Omental fat pad (tissue), 4 donors: ENCODE measurements at places on chromosomes 4 and X. TPM values are rescaled to one million over a fixed set of nuclear protein-coding genes. Genes with fewer than 3 reads are reported as not detected.

The SPIN4 gene
- 2.3 TPM for total RNA-seq

The CT45A9 gene
- not detected for total RNA-seq

The ARHGAP6 gene
- total RNA-seq: 20.4 TPM

The FGF13 gene
- total RNA-seq: 7.9 TPM

The TRO gene
- total RNA-seq: 5.3 TPM

- no peak for DNase-seq
Measured at GRCh38 chr4:74118600-74119338, 19.8 kb upstream of the CXCL2 start.

DNA sequence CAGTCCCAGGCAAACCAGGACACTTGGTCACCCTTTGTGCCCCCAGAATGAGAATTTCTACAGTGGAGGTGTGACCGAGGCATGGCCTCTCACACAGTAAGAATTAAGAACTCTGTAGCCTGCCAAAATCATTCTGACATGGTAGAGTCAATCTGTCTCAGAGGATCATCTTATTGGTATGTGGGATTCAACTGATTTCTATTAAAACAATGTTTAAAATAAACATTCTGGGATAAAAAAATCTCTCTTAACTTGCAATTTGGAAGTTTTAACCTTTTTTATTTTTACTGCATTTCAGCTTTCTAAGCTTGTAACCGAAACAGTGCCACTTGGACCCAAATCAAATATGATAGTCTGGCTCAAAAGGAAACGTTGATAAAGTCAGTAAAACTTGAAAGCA, 165.4 kb upstream of the LDB2 start:
- no peak for DNase-seq

- no peak for DNase-seq
Measured at GRCh38 chrX:3024176-3024575, 17.1 kb upstream of the ARSF start.

DNA sequence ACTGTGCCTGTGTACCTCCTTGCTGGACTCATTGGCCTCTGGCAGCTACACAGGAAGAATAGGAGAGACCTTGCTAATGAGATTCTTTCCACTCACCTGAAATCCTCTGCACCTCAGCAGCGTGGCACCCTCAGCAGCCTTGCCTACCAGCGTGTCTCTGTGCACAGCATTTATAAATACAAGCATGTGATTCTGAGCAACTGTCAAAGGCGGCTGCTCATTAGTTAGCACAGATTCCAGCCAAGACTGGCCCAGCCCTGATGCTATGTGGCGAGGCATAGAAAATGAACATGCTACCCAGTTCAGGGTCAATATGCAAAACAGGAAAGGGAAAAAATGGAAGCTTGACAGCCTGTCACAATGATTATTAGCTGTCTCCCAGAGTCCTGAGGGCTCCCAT, 298.0 kb downstream of the C4orf33 start:
- DNase-seq: no peak

DNA sequence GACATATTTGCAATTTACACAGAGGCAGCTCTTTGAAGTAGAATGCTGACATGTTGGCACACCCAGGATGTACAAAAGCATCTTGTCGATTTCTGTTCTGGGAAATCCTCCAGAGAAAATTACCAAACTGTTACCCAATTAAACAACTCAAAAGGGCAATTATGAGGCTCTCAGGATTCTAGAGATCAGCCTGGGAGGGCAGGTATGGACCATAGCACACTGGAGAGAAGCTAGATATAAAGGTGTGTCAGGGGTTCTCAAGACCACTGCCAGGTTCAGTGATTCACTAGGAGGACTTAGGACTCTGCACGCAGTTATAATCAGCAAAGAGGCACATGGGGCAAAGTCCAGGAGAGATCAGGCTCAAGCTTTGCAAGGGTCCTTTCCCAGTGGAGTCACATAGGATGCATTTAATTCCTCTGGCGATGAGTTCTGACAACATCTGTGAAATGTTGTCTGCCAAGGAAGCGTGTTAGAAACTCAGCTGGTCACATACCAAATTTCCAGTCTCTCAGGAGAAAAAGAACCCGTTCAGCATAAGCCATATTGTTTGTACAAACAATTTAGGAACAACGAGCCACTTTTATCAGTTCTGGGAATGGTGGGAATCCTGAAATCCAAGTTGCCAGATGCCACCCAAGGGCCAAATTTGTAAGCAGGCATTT, 100.8 kb downstream of the SYTL5 start:
- no peak for DNase-seq

DNA sequence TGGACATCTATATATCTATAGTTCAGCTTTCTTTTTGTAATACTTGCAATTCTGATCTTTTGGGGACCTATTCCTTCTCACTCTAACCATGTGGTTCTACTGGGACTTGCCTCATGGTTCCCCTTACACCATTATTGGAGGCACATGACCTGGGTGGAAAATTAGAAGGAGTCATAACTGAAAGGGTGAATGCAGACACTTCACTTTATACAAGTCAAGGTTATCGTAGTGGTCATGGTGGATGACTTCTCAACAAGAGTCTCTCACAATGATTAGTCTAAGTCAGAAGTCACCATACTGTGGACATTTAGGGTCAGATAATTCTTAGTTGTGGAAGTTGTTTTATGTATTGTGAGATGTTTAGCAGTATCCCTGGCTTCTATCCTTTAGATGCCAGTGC, 10.5 kb upstream of the EIF4E start:
- DNase-seq: no peak

GRCh38 chr4:5292101-5292500, 240.8 kb downstream of the STK32B start:
- DNase-seq: no peak

DNA sequence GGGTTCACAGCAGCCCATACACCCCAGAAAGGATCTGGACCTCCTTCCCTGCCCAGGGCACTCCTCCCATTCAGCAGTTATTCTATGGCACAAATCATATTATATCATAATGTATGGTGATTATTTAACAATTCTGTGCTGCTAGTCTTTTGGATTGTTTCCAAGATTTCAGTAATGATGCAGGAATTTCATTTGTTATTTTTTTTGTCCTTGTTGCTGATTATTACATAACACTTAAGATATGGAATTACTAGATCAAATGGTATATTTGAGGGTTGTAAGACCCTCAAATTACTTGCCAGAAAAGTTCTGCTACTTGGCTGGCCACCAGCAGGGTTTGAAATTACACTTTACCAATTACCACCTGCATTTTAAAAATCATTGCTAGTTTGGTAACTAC, 36.4 kb downstream of the QDPR start:
- DNase-seq: no peak

- no peak for DNase-seq
Measured at GRCh38 chr4:105344141-105344540, 129.7 kb downstream of the PPA2 start.

DNA sequence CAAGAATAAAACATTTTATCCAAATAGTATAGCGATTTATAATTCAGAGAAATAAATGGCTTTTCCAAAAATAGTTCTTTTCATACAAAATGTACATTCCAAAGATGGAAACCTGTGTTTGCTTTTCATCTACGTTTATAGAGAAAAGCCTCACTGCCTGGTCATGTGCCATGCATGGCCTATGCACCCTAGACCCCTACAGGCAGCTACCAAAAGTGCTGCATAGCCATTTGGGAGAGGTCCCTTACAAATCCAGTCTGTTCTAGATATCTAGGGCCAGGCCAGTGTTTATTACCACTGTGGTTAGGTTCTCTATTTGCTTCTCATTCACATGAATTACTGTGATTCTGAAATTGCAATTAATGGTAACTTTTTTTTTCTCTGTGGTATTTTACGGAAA, 17.2 kb downstream of the HMGB2 start:
- DNase-seq: no peak

- DNase-seq: no peak
Measured at GRCh38 chr4:146243141-146243882, 29.0 kb downstream of the REELD1 start.

GRCh38 chrX:18210470-18210869, 10.2 kb downstream of the BEND2 start:
- DNase-seq: no peak

DNA sequence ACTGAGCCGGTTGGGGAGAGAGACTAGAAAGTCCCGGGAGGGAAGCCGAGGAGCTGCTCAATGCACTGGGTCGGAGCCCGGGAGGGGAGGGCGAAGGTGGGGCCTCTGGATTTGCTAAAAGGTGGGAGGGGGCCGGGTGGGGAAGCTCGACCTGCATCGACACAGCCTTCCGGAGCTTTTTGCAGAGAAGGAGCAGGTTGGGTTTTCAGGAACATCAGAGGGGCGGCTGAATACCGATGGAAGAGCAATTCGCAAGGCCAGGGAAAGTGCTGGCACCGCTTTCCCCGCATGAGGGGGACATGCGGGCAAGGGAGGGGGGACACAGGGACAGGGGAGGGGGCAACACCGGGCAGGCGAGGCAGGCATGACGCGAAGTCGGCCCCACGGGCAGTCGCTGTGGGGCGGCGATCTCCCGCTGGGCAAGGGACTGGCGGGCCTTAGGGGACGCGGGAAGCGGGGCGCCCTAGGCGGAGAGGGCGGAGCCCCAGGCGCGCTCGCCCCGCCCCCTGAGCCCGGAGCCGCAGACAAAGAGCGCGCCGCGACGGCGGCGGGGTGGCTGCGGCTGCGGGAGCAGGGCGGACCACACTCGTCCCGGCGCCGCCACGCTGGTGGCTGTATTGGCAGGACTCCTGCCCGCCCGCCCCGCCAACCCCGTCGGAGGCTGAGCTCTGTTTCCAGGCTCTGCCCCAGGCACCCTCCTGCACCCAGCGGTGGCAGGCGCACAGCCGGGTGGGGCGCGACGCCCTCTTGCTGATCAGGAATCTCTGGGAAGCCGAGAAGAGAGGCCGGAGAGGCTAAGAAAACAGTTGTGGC, 11.6 kb downstream of the PDZD4 start:
- DNase-seq: no peak

DNA sequence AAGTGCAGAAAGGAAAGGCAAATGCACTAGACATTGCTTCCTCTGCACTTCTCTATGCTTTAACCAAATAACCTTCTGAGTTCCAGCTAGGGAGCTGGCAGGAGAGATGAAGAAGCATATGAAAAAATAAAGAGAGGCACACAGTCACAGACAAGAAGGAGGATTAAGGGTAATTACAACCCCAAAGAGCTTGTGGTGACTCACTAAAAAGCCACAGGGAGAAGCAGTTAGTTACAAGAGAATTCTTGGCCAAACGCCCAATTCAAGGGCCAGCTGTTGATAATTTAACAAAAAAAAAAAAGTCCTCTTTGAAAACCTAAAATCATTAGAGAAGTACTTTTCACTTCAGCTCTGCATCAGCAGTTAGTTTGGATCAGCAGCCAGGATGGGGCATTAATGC, 478.0 kb downstream of the KCNIP4 start:
- no peak for DNase-seq

DNA sequence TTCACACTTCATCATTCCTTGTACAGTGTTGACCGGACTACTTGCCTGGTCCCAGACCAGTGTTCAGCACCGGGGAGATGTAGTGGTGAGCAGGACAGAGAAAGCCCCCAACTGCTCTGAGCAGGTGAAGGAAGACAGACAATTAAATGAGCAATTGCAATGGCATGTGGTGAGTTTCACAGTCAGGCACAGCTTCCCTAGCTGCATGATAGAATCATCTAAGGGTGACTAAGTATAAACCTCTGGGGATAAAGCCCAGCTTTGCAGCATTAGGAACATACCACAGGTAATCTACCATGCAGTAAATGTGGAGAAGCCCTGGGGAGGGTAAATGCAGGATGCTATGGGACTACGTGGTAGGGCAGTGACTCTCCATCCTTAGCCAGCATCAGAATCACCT, 47.8 kb downstream of the TMA16 start:
- DNase-seq: no peak

- peak; percentile 75 for DNase-seq
Measured at GRCh38 chr4:173288296-173288695, 45.9 kb downstream of the HMGB2 start.

DNA sequence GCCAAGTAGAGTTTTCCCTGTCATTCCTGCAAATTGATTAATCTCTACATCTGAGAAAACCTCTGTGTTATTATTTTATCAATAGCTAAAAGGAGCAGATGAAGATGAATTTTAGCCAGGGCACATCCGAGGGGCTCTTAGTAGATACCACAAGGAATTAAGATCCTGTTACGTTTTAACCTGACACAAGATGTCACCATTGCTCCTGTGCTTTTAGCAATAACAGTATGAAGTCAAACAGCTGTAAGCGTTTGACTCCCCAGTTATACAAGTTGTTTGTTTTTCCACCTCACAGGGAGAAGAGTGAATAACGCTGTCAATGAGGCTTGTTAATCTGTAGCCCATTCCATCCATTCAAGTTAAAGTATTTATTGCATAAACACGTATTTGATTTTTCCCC, 76.0 kb upstream of the AP1S2 start:
- DNase-seq: no peak

DNA sequence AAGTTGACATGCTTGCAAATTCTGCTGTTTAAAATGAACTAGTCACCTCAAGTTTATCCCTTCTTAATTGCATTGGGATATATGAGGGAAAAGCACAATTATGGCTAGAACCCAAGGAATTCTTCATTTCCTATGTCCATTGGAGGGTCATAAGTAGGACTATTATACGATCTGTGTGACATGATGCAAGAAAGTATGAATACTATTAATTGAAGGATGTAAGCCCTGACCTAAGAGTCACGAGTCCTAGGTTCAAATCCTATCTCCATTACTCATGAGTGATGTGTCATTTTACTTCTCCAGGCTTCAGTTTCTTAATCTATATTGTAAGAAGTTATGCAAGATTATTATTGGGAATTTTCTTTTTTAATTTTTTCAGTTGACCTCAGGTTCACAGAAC, 542.9 kb upstream of the GRIA3 start:
- no peak for DNase-seq

- DNase-seq: no peak
Measured at GRCh38 chr4:56218230-56218895, 168.9 kb downstream of the AASDH start.

DNA sequence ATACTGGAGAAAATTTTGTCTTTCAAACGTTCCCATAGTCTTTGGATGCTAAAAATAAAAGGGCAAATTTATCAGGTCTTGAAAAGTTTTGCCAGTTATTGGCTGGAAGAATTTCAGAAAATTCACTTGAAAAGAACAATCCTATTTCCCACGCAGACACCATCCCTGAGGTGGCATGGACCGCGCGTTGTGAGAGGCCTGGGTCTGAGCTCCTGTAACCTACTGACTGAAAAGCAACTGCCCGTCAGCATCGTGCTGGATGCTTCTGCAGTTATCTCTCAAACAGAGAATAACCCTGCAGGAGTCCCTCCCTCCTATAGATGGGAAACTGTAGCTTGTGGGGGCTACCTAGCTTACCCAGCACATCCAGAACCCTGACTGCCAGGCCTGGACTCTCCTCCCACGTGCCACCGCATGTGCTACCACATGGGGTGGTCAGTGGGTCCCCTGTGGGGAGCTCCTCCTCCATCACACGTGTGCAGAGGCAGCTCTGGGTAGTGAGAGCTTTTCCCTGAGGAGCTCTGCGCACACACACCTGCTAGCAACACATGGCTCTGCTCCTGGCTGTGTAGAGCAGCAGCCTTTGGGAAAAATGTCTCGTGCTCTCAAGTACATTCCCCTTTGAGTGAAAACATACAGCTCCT, 36.1 kb downstream of the NSG1 start:
- no peak for DNase-seq

GRCh38 chrX:24963823-24964222, 51.9 kb downstream of the ARX start:
- no peak for DNase-seq
